ENCODE measurements at places on chromosomes 16 and 17.

GRCh38 chr17:52604105-52604504, 445.6 kb upstream of the CA10 start:
- no peak for DNase-seq

- no peak for DNase-seq
Observed at GRCh38 chr16:89407282-89407924, 83.0 kb downstream of the ANKRD11 start.

- no peak for DNase-seq
Observed at GRCh38 chr17:14295676-14296075, 5.2 kb upstream of the HS3ST3B1 start.

GRCh38 chr16:85227946-85228862, 115.9 kb upstream of the CIBAR2 start:
- no peak for DNase-seq

GRCh38 chr17:48854774-48855476, 24.1 kb downstream of the CALCOCO2 start:
- DNase-seq = no peak

GRCh38 chr17:45230787-45231480, 9.2 kb downstream of the FMNL1 start:
- no peak for DNase-seq

DNA sequence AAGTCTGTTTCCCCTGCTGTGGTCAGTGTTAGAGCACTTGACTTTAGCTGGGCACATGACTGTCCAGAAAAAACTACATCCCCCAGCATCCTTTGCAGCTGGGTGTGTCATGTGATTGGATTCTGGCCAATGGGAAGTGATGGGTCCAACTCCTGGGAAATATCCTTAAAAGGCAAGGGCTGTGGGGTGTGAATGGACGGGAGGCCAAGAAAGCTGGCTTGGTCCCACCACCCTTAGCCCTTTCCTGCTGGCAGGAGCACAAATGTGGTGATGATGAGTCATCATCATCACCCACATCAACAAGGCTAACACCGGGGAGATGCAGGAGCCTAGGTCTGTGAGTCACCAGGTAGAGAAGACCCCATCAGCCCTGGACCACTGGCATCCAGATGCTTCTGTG, 341.7 kb downstream of the C16orf95 start:
- no peak for DNase-seq

- DNase-seq = no peak
Observed at GRCh38 chr16:68782198-68783174, 45.4 kb downstream of the CDH1 start.

DNA sequence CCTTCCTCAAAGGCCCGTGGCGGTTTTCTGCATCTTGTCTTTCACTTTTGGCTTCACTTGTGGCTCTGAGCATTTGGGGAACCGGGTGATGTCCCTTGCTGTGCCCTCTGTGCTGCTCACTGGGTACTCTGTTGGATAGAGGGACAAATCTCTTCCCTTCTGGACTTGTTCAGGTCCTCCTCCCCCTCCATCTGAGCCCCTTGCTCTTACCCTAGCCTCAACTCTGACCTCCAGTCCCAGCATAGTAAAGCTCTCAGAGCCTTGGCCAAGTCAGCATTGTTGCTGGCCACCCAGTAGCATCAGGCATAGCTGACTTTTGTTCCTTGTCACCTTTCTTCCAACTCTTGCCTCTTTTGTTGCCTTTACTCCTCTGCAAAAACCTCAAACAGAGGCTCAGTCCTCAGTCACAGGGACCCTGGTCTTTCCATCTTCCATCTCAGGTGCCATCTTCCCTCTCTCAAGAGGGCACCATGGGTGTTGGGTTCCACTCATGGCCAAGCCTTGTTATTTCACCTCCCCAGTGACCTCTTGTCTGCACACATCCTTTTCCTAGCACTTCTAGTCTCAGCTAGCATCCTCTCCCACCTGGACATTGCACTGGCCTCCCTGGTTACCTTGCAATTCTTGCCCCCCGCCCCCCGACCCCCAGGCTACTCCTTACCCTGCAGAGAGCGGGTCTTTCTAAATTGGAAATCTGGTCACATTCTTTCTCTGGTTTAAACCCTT, 393 bp upstream of the PSMB10 start:
- DNase-seq = no peak

- DNase-seq = no peak
Observed at GRCh38 chr16:79167893-79168292, 432.6 kb downstream of the MAF start.

GRCh38 chr16:31327646-31328225, 27.2 kb upstream of the ITGAX start:
- no peak for DNase-seq

DNA sequence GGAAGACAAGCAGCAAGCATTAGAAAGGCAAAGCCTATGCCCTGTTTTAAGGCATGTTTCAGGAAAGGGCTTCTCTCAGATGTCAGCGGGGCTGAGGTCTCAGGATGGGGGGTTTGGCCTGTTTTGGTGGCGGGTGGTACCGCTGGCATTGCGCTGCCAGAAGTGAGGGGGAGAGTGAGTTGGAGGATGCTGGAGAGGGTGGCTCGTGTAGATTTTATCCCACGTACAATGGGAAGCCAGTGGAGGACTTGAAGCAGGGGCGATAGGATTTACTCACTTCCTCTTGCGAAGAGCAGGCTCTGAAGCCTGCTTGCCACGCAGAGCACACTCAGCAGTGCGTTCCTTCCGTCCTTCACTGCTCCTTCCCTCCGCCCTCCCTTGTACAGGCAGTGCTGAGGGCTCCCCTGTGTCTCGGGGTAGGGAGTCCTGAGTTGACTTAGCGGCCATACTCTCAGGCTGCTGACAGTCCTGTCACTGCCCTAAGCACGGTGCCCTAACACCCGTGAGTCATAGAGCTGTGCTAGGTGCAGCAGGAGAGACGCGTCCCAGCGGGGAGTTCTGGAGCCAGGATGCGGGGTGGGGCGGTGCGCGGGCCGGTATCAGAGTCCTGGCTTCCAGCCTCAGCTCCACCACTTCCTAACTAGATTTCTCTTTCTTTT, 113.1 kb downstream of the SNX29 start:
- no peak for DNase-seq

DNA sequence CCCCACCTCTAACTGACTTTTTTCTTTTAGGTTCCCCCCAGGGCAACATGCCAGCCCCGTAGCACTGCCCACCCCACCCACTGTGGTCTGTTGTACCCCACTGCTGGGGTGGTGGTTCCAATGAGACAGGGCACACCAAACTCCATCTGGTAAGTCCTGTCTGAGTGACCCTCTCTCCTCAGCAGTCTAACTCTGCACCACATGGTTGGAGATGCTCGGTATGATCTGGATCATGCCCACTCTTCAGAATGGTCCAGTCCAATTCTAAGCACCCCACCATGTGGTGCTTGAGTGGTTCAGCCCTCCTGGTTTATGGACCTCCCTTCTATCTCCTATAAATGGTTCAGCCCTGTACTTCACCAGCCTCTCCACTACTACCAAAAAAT, 5.9 kb downstream of the KDM6B start:
- DNase-seq = no peak

GRCh38 chr17:56594320-56595107, 1.0 kb downstream of the NOG start:
- DNase-seq = no peak

DNA sequence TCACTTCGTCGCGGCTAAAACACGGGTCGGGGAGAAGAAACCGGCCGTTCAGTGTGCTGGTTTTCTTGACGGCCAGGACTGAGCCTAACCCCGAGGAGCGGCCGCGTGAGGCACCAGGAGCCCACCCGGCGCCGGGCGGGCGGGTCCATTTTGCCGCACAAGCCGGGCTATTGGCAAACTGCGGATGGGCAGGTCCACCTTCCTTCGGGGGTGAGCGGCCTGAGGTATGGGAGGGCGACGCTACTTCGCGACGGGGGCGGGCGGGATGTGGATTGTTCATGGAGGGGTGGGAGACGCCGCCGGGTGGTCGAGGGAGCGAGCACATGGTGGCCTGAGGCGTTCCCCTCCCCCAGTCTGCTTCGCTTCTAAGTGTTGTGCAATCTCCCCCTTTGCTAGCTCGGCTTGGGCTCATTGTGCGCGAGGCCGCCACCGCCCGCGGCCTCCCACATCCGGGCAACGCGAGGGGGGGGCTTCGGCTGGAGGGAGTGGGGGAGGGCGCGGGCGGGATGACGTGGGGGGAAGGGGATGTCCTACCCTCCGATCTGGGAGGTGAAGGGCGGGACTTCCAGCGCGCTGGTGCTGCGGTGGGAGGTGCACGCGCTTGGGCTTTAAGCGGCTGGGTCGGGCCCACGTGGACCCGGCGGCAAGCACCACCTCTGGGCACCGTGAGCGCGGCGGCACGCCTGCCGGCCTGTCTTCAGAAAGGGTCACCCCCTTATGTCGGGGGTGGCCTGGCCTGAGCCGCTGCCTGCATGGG, 5.9 kb upstream of the CD68 start:
- peak; percentile 86 for DNase-seq

DNA sequence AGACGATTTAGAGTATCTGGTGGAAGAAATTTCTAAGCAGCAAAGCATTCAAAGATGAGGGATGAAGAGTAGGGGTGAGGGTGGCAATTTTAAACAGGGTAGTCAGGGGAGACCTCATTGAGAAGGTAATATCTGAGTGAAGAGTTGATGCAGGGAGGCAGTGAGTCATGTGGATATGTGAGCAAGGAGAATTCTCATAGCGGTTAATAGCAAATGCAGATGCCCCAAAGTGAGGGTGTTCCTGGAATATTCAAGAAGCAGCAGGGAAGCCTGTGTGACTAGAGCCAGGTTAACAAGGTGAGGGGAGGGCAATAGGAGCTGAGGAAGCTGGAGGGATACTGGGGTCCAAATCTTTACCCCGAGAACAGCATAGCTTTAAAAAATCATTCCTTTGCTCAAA, 114.3 kb downstream of the SPACA3 start:
- DNase-seq = no peak

GRCh38 chr17:75288770-75289114, 491 bp downstream of the SLC25A19 start:
- DNase-seq = peak; percentile 42

DNA sequence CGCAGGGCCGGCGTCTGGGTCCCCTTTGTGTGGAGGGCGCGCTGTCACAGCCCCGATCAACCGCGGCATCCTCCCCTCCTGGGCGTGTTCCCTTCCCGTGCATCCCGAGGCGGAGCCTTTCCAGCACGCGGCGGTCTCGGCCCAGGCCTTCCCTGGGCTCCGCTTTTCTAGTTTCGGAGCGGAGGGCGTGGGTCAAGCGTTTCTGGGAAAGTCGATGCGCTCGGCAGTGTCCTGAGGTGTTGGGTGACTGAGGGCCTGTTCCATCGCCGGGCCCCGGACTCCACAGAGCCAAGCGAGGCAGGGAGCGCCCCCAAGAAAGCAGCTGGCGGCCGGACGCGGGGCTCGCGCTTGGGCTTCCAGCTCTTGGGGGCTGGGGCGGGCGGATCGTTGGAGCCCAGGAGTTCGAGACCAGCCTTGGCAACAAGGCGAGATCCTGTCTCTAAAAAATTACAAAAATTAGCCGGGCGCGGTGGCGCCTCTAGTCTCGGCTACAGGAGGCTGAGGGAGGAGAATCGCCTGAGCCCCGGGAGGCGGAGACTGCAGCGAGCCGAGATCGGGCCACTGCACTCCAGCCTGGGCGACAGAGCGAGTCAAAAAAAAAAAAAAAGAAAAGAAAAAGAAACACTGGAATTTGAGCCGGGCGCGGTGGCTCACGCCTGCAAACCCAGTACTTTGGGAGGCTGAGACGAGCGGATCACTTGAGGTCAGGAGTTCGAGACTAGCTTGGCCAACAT, 806 bp downstream of the IFT140 start:
- no peak for DNase-seq

GRCh38 chr17:80262291-80262690, 1.6 kb downstream of the RNF213 start:
- no peak for DNase-seq

DNA sequence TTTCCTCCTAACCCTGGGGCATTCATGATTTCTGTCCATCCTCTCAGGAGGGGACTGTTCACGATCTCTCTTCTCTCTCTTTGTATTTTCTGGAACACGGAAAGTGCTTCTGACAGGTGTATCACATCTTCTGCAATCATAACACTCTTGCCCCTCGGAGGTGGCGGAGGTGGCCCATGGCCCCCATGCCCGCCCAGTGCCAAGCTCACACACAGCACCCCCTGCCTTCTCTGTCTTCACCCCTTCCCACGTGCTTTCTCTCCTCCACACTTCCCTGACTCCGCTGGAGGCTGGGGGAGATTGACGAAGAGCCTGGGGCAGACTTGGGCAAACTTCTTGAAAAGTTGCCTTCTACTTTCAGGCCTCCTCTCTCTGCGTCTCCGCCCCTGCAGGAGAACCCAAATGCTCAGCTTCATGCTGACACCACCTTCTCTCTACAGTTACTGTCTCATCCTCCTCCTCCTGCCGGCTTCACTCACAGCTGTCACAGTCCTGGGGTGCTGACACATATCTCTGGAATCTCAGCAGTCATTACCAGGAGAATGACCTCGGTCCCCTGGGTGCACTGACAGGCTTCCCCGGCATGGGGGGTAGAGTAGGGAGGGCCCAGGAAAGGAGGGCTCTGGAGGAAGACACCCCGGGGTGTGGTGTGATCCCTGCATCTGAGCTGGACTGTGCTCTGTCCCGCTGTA, 127.1 kb downstream of the ENGASE start:
- DNase-seq = no peak

DNA sequence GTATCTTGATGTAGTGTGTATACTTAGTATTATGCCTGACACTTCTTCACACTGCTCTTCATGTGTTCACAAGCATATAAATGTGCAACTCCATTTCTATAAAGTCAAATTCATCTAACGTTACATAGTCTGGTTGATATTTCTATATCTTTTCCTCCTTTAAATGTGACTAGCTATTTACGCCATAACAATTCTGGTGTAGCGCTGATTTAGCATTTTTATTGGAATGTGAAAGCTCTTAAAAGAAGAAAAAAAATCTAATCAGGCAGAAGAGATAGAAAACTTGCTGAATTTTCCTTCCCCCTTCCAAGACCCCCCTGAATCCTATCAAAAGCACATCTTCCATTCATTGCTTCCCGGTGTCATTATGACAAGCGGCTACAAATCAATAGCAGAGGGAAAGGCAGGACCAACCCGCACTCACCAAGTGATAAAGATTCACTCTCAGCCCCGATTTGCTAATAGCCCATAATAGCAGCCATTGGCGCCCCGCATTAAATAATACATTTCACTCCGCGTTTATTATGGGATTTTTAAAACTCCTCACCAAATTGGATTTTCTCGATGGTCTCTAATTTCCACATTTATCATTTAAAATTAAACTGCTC, 299.5 kb upstream of the PMFBP1 start:
- no peak for DNase-seq

- no peak for DNase-seq
Observed at GRCh38 chr16:30136971-30137605, 14.1 kb upstream of the MAPK3 start.

GRCh38 chr17:82692268-82692667, 6.2 kb downstream of the RAB40B start:
- DNase-seq = no peak

DNA sequence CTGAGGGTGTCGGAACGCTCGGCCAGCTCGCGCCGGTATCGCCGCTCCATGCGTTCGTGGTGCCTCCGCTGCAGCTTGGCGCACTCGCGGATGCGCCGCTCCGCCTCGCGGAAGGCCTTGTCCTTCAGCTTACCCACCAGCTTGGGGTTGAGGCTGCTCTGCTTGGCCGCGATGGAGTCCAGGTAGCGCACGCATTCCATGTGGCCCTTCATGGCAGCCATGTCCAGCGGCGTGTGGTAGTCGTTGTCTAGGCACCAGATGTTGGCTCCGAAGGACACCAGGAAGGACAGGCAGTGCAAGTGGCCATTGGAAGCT, 2.8 kb downstream of the USH1G start:
- no peak for DNase-seq
